ENCODE measurements at places on chromosomes 2 and 18. TPM values are rescaled to one million over a fixed set of nuclear protein-coding genes. Genes with fewer than 3 reads are reported as not detected.

- no peak for DNase-seq
Measured at GRCh38 chr18:35376393-35376741, 770 bp downstream of the ZNF396 start.

DNA sequence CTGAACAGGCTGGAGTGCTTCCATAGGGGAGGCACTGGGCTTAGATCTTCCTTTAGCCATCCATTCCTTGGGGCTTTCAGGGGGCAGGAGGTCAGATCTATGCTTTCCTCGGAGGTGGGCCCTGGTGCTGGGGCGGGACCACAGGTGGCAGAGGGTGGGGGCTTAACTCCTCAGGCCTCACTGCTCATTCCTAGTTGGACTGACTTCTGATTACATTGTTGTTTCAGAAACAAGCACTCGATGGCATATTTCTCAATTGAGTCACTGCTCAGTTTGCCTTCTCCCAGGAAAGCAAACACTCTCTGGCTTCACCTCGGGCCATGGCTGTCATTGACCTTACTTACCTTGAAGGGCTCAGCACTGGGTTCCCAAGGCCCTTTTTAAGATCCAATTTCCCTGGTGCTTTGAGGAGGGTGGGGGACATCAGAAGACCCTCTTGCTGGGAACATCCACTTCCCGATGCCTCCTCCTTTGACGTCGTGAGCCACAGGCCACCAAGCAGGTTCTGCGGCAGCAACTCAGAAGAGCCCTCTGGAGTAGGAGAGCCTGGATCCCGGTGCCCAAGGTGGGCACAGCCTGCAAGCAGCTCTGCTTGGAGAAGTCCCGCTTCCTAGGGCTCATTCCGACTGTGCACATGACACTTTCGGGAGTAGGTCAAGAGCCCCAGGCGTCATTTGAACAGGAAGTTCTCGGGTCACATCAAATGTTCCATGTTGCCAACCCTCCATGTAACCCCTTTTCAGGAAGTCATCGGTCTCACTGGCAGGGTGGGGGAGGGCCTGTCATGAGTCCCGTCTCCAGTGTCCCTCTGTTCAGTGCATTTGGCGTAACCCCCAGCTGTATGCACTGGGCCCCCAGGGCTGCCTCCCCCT, 40.6 kb downstream of the SDC1 start:
- DNase-seq = no peak

DNA sequence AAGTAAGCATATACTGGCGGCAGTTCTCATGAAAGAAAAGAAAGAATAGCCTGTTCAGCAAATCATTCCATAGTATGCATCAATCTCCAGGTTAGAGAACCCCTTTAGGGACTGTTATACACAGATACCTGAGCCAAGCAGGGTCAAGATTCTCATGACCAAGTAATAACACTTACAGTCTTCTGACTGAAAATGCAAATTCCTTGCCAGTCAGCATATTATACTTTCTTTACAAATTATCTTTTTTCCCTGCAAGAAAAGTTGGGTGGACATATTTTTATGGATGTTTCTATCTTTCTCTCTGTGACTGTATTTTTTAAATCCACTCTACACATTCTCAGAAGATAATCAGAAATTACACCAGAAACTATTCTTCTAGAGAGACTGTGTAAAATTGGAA, 120.4 kb upstream of the COL5A2 start:
- no peak for DNase-seq

DNA sequence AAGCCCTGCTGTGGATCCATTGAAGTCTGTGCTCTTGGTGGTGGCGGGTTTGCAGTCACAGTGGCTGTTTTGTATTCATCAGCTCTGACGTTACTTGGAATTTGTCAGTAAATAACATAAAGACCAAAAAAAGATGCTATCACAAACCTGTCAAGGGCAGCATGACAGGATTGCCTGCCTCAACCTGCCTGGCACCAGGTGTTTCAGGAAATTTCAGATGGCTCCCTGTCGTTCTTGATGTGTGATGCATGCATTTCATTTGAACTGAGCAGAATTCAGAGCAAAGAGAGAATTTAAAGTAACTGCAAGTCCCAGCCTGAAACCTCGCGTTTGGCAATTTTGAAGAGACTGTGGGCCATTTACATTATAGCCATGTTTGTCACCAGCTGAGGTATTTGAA, 50.3 kb upstream of the EPC2 start:
- DNase-seq = no peak

DNA sequence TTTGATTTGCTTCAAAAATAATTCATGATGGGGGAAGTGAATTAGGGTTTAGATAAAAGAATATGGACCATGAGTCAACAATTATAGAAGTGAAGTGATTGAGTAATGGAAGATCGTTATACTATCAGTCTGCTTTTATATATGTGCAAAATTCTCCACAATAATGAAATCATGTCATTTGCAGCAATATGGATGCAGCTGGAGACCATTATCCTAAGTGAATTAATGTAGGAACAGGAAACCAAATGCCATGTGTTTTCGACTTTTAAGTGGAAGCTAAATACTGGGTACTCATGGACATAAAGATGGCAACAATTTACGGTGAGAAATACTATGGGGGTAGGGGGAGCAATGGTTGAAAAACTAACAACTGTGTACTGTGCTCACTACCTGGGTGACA, 144.7 kb upstream of the SRD5A2 start:
- no peak for DNase-seq

- no peak for DNase-seq
Measured at GRCh38 chr2:53877112-53877511, 17.3 kb upstream of the GPR75 start.

DNA sequence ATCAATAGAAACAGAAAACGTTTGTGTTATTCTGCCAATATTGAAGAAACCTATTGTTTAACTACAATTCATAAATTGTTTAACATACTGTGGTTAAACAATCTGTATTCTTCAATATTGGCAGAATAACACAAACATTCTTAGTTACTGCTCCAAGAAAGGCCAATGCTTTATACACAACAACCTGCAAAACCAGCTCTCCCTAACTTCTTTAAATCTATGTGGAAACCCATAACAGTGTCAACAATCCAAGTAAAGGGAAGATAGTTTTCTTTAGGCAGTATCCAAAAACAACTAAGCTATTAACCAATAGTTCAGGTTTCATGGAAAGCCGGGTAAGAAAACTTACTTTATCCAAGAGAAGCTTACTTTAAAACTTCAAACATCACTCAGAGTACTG, 6.2 kb upstream of the RBM45 start:
- DNase-seq = no peak

- DNase-seq = no peak
Measured at GRCh38 chr2:214706986-214707385, 102.5 kb downstream of the BARD1 start.

- DNase-seq = no peak
Measured at GRCh38 chr2:171909266-171909665, 13.0 kb upstream of the HAT1 start.

DNA sequence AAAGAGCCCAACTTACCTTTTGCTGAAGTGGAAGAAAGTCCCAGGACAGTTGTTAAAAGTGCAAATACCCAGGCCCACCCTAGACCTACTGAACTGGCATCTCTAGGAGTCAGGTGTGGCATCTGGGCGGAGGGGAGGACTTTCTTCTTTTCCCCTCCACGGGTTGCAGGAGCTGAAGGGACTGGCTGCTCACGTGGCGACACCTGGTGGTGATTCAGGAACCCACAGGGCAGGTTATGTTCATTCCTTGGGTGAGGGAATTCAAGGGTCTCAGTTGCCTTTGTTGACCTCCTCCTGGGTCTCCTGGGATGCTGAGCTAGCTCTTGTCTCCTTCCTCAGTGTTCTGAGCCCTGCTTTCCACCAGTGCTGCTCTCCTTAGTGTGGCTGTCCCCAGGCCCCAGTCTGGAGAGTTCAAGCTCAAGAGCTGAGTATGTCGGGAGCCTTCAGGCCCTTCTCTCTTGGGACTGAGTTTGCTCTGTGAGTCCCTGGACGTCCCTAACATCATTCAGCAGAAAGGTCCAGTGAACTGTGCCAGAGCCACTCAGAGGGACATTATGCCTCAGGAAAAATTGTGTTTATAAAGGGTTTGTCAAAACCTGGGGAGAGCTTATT, 56.9 kb downstream of the DYSF start:
- DNase-seq = no peak

The ATOH8 gene
- 2.0 TPM for total RNA-seq

The UGT1A4 gene
- 7.4 TPM for total RNA-seq

The NYAP2 gene
- 0.61 TPM for total RNA-seq

The CFC1 gene
- not detected for total RNA-seq

The KCNIP3 gene
- total RNA-seq = 7.4 TPM
